ENCODE measurements at places on chromosomes 3 and 15.

- no peak for DNase-seq
Measured at GRCh38 chr3:105304487-105304886, 62.2 kb upstream of the ALCAM start.

DNA sequence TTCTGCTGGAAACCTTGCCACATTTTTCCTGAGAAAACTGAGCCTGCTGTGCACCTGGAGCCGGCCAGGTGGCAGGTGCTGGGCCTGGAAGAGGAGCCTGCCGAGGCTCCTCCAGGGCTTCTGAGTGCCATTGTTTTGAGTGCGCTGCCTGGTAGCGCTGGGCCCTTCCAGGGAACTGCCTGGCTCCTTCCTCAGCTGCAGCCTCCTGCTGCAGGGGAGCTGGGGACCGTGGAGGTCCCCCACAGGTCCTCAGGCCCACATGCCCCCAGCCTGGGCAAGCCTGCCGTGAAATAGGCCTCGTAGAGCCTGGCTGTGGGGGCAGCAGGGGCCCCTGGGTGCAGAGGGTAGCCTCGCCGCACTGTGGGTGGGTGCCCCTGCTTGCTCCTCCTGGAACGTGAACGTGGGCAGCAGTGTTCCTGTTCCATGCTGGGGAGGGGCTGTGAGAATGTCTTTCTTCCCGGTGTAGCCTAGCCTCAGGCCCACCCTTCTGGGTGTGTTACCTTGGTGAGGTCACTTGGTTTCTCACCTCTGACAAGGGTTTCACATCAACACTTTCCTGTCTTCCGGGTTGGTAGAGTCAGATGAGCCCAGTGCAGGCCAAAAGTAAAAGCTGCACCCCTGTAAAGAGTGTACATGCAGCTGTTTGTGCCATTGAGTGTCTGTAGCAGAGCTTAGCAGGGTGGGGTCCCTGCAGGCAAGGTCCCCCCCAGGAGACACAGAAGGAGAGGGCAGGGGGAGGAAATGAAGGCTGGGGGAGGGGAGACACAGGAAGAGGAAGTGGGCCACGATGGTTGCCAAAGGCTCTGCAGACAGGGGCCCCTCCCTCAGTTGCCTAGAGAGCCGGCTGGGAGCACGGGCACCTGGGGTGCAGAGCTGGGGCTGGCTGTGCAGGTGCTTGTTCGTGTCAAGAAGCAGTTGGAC lies 34.5 kb downstream of the KLF13 start:
- no peak for DNase-seq

- peak; percentile 24 for DNase-seq
Measured at GRCh38 chr3:177777699-177778098, 580.4 kb upstream of the TBL1XR1 start.

DNA sequence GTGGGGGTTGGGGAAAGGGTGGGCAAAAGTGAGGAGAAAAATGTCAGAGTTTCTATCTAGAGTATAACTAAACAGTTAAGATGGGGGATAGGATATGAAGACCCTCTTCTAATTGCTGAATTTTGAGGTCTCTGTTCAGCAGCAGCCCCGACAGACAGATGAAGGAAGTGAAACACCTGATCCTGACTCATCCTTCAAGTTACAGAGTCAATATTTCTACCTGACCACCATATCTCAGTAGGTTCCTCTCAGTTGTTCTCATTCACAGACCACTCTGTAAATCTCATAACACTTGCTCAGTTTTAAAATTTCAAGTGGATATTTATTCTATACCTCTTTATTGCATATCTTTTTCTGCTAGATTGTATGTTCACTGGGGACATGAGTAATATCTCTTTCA lies 69.5 kb downstream of the CCDC54 start:
- no peak for DNase-seq

DNA sequence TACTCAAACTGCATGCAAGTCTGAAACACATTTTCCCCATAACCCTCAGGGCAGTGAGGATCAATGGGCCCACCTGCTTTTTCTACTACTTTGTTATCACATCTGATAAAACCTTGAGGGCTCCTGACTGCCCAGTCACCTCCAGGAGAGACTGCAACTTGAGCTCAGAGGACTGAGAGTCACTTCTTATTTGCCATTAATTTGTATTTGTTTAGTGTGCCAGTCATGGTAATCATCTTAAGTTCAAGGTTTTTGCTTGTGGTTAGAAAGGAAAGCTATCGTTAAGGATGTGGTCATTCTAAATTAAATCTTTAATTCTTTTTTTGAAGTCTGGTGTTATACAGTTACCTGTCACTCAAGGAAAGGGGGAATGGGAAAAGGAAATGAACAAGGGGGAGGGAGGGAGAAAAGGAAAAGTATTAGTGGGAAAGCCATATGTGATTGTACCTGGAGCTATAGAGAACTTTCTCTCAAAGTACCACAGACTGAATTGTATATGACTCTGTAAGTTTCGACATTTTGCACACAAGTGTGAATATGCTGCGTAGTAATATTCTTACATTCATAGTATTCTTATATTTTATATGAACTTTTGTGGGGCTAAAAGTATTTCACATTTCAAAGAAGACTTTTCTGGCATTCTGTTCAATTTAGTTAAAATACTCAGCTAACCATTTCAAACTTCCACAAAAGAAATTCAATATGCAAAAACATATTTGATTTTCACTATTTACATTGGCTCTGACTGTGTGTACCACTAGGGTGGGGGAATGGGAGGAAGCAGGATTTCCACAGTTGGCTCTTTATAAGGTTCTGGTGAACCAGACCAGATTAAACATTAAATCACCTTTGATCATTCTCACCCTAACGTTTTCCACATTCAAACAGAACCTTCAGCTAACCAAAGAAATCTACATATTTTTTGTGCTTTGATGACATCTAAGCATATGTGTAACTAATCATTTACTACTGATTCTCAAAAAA lies 166.5 kb upstream of the ATP11B start:
- DNase-seq = no peak

- no peak for DNase-seq
Measured at GRCh38 chr3:126423191-126424038, 28.7 kb downstream of the CFAP100 start.

DNA sequence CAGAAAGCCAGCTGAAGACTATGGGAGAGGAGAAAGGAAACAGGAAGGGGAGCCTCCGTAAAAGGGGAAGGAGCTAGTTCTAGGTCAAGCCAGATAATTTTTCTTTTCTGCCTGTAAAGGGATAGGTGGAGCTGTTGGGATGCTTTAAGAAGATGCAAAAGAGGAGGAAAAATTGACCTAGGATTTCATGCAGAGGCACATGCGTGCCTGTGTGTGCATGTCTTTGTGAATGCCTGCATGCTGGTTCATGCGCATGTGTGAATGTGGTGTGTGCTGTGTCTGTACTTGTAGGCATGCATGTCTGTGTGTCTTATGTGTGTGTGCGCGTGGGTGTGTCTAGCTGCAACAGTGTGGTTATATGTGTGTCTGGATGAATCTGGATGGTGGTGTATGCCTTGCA lies 27.3 kb downstream of the CCDC33 start:
- DNase-seq = no peak

GRCh38 chr15:73161546-73161945 lies 109.3 kb downstream of the NEO1 start:
- DNase-seq = no peak

GRCh38 chr3:18556503-18557135 lies 131.5 kb upstream of the SATB1 start:
- DNase-seq = peak; percentile 69

GRCh38 chr3:154776549-154777225 lies 303.4 kb upstream of the MME start:
- no peak for DNase-seq

DNA sequence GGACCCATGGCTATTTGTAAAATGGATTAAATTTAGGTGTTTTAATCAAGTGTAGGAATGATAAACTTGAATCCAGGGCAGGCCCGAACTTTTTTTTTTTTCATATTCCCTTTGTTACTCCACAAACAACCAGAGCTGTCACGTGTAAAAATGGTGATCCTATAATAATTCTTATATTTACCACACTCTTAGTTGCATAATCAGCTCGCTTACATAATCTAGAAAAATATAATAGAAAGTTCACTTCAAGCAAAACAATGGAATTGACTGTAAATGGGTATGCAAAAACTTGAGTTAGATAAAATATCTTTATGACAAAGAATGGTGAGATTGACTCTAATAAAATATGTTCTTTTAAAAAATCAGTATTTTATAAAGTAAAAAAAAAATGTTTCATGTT lies 2.1 kb upstream of the PAQR9 start:
- no peak for DNase-seq

DNA sequence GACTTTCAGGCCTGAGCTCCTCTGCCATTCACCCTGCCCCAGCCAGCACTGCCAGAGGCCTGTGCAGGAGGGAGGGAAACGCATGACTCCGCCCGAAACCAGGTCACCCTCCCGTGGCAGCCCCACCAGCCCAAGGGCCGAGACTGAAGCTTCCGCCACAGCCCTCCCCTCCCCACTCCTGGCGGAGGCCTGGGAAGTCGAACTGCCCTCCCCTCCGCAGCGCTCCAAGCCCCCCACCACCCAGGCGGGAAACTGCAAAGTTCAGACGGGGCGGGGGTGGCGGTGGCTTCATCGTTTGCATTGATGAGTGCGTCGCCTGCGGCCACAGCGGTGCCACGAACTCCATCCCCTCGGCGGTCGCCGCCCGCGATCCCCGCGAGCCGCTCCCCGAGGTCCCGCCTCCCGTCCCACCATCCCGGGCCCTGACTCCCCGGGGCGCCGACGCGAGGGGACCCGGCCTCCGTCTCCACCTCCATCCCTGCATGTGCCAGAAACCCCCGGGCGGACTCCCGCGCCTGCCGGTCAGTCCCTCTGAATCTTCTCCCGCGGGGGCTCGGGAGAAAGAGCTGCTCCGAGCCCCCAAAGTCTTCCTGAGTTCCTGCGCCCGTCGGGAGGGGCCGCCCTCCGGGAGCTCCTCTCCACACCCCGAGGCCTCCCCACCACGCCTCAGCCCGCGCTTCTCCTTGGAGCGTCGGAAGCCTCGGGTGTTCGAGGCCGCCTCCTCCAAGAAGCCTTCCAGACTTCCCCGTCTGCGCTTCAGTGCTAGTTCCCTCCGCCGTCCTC lies 698 bp downstream of the MELTF start:
- no peak for DNase-seq

DNA sequence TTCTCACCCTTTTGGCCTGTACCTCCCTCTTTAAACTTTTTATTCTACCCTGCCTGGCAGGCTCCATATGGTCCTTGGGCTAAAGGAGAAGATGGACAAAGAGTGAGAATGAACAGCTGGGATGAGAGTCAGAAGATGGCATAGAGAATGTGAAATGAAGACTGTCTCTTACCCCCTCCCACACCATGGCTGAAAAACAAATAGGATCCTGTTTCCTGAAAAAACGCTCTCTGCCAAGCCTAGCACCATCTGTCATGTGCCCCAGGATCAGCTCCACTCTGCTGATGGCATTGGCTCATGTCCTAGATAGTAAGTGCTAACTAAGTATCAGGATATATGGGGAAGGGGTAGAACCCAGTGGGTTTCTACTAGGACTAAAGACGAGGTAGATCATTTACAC lies 238.6 kb downstream of the MEX3B start:
- DNase-seq = no peak

GRCh38 chr3:8607234-8608040 lies 37.2 kb downstream of the SSUH2 start:
- no peak for DNase-seq

GRCh38 chr3:101143012-101143411 lies 149.8 kb upstream of the ABI3BP start:
- no peak for DNase-seq

GRCh38 chr3:185677146-185677829 lies 91.2 kb downstream of the SENP2 start:
- DNase-seq = no peak

DNA sequence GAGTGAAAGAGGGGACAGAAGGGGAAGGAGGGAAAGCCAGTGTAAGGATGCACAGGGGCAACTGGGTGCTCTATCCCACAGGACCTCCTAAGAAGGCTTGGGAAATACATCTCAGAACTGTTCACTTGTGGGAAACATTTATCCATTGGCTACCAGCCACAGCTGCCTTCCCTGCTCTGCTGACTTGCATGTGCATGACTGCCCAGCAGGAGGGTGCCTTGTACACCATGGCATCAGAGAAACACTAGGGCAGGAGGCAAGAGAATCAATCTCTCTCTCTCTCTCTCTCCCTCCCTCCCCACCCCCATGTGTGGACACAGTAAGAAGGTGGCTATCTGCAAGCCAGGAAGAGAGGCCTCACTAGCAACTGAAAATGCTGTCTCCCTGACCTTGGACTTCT lies 62.9 kb upstream of the ZBTB38 start:
- no peak for DNase-seq

- DNase-seq = no peak
Measured at GRCh38 chr3:48215466-48215865, 7.8 kb upstream of the CAMP start.

DNA sequence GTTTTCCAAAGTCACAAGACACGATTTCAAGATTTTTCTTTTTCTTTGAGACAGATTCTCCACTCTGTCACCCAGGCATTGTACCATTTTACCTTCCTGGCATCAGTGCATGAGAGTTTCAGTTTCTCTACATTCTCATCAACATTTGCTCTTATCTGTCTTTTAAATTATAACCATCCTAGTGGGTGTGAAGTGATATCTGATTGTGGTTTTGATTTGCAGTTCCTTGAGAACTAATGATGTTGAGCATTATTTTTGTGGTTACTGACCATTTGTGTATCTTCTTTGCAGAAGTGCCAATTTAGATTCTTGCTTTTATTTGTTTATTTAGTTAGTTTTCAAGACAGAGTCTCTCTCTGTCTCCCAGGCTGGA lies 41.2 kb downstream of the ADIPOQ start:
- no peak for DNase-seq

GRCh38 chr15:61659566-61660190 lies 400.6 kb downstream of the VPS13C start:
- no peak for DNase-seq

DNA sequence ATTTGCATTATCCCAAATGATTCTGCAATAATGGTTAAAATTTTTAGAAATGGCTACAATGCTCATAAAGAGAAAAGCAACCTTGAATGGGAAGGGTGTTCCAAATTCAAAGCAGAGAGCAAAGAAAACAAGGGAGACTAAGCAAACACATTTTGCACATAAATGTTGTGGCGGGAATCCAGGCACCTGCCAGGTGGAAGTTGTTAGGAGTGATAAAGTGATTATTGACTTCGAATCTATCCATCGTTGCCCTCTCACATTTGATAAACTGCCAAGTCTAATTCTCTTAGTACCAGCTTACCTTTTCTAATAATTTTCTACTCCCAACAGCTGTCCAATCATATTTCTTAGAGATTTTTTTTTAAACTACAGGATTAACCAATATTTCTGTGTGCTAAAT lies 244.5 kb downstream of the CACNA2D3 start:
- no peak for DNase-seq

GRCh38 chr3:115525731-115526130 lies 97.6 kb upstream of the GAP43 start:
- DNase-seq = no peak

- no peak for DNase-seq
Measured at GRCh38 chr3:37053337-37053736, 60.0 kb downstream of the MLH1 start.

GRCh38 chr15:66287461-66288057 lies 5.8 kb upstream of the DIS3L start:
- no peak for DNase-seq

- DNase-seq = no peak
Measured at GRCh38 chr3:72763751-72764440, 84.3 kb downstream of the SHQ1 start.

- DNase-seq = no peak
Measured at GRCh38 chr15:26126070-26126469, 262.9 kb upstream of the ATP10A start.

- no peak for DNase-seq
Measured at GRCh38 chr3:32371461-32372212, 20.0 kb upstream of the CMTM7 start.

- DNase-seq = no peak
Measured at GRCh38 chr15:94225616-94226015, 5.7 kb upstream of the MCTP2 start.
